ENCODE measurements at places on chromosomes 3 and 15. TPM values are rescaled to one million over a fixed set of nuclear protein-coding genes. Genes with fewer than 3 reads are reported as not detected.

DNA sequence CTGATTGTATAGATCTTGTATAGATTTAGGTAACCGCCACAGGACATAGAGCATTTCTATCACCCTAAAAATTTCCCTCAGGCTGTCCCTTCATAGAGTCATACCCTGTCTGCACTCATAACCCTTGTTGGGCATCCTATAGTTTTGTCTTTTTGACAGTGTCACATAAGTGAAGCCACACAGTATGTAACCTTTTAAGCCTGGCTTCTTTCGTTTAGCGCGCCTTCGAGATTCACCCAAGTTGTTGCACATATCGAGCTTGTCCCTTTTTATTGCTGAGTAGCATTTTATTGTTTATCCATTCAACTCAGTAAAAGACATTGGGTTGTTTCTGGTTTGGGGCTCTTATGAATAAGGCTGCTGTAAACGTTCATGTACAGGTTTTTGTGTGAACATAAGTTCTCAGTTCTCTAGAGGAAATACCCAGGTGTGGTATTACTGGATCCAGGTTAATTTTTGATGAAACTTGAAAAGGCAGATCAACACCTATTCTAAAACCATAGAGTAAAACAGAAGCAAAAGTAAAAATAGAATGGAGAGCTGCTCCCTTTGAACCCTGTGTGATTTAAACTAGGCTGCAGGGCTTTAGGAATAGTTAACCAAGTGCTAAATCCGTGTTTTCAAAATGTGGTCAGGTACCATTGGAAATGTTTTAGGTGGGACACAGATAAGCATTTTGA, 49.5 kb downstream of the CD86 start:
- H3K4me1 ChIP-seq: peaks cover 37% of the 10 kb centered on the region
- H3K36me3 ChIP-seq: no peaks in the 10 kb centered on the region
- no peak overlapping the region for H3K27ac ChIP-seq
- no peaks in the 10 kb centered on the region for H3K27me3 ChIP-seq

DNA sequence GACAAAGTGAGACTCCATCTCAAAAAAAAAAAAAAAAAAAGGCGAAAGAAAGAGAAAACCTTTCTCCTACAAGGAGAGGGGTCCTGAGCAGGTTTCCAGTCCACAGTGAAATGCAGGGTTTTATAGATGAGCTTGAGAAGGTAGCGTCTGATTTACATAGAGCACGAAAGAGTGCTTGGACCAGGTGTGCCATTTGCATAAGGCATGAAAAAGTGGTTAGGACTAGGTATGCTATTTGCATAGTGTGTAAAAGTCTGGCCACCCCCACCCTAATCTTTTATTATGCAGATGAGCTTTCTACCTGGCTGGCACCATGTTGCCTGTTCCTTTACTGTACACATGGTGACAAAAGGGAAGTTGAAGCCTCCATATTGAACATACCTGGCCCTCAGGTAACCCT, 13.6 kb upstream of the RNU6-1 start:
- H3K27ac ChIP-seq: no peak overlapping the region
- no peak for DNase-seq
- peaks cover 10% of the 10 kb centered on the region for H3K27me3 ChIP-seq
- no peak overlapping the region for H3K4me3 ChIP-seq
- no peaks in the 10 kb centered on the region for H3K36me3 ChIP-seq
- peaks cover 4% of the 10 kb centered on the region for H3K4me1 ChIP-seq

DNA sequence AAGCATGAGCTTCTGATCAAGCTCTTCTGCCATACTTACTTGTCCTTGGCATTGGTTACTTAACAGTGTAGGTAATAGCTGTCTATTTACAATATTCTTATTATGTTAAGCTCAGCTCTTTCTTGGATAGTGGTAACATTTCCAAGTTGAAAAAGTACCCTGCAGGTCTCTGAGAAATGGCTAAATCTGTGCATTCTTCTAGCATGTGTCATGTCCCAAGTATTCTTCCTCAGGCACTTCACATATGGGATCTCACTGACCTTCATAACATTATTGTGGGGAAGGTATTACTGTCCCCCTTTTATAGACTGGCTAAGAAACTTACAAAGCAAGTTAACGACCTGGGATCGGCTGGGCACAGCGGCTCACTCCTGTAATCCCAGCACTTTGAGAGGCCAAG, 236.1 kb downstream of the RORA start:
- H3K4me1 ChIP-seq: no peaks in the 10 kb centered on the region
- DNase-seq: no peak
- H3K27ac ChIP-seq: no peak overlapping the region
- no peak overlapping the region for H3K4me3 ChIP-seq

Gene IL5RA
- not detected for total RNA-seq

GRCh38 chr15:84649706-84650105, 4.4 kb downstream of the WDR73 start:
- no peak overlapping the region for H3K4me3 ChIP-seq
- DNase-seq: no peak
- no peak overlapping the region for H3K27ac ChIP-seq
- peaks cover 27% of the 10 kb centered on the region for H3K4me1 ChIP-seq
- no peaks in the 10 kb centered on the region for H3K27me3 ChIP-seq

GRCh38 chr3:107430214-107430995, 53.2 kb downstream of the CCDC54 start:
- H3K36me3 ChIP-seq: no peaks in the 10 kb centered on the region
- H3K27me3 ChIP-seq: peaks cover 27% of the 10 kb centered on the region
- no peak for DNase-seq
- no peak overlapping the region for H3K27ac ChIP-seq
- peak overlapping the region; percentile 77 for H3K4me3 ChIP-seq
- peaks cover 14% of the 10 kb centered on the region for H3K4me1 ChIP-seq

GRCh38 chr15:60469893-60470641, 8.9 kb downstream of the ICE2 start:
- no peaks in the 10 kb centered on the region for H3K27me3 ChIP-seq
- H3K4me1 ChIP-seq: peaks cover 19% of the 10 kb centered on the region
- H3K27ac ChIP-seq: no peak overlapping the region
- H3K4me3 ChIP-seq: no peak overlapping the region
- H3K36me3 ChIP-seq: peaks cover 24% of the 10 kb centered on the region
- no peak for DNase-seq

- H3K27me3 ChIP-seq: no peaks in the 10 kb centered on the region
- no peak for DNase-seq
- H3K36me3 ChIP-seq: no peaks in the 10 kb centered on the region
- H3K4me1 ChIP-seq: no peaks in the 10 kb centered on the region
- no peak overlapping the region for H3K27ac ChIP-seq
These were observed 477.9 kb upstream of the NECTIN3 start for GRCh38 chr3:110593749-110594148.

- no peaks in the 10 kb centered on the region for H3K36me3 ChIP-seq
- H3K4me1 ChIP-seq: no peaks in the 10 kb centered on the region
- no peak overlapping the region for H3K27ac ChIP-seq
These were observed 383.0 kb downstream of the NTRK3 start for GRCh38 chr15:87873516-87873915.

GRCh38 chr3:160224811-160225175, 429 bp upstream of the C3orf80 start:
- no peaks in the 10 kb centered on the region for H3K36me3 ChIP-seq
- H3K4me3 ChIP-seq: peak overlapping the region; percentile 73
- no peak for DNase-seq
- peaks cover 10% of the 10 kb centered on the region for H3K4me1 ChIP-seq
- no peak overlapping the region for H3K27ac ChIP-seq
- H3K27me3 ChIP-seq: peaks cover 64% of the 10 kb centered on the region

- DNase-seq: no peak
- H3K27me3 ChIP-seq: peaks cover 4% of the 10 kb centered on the region
- H3K4me1 ChIP-seq: no peaks in the 10 kb centered on the region
- no peak overlapping the region for H3K4me3 ChIP-seq
- no peaks in the 10 kb centered on the region for H3K36me3 ChIP-seq
These were observed 581.1 kb upstream of the SEMA6D start for GRCh38 chr15:47136236-47136635.

DNA sequence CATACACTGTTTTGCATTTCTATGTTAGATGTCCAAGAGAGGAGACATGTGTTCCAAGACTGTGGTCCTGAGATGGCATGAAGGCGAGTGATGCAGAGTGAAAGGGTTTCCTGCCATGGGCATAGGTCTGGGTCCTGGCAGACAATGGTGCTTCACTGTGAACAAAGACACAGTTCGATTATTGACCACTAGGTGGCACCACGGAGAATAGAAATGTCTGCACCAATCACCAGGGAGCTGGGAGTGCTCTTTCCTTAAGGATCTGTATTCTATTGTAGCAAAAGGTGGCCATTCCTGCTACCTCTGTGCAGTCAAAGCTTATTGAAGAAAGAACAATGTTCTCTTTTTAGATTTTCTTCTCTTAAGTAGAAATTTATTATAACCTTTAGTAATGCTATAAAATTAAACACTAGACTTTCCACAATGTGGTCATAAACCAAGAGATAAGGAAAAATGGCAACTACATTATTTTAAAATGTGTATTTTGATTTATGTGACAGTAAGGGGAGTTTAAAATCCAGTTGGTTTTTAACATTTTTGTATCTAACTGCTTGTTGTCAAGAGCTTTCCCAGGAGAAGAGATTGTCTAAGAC, 88.7 kb downstream of the GABRG3 start:
- H3K27ac ChIP-seq: no peak overlapping the region
- no peaks in the 10 kb centered on the region for H3K4me1 ChIP-seq
- H3K4me3 ChIP-seq: no peak overlapping the region
- H3K27me3 ChIP-seq: no peaks in the 10 kb centered on the region

DNA sequence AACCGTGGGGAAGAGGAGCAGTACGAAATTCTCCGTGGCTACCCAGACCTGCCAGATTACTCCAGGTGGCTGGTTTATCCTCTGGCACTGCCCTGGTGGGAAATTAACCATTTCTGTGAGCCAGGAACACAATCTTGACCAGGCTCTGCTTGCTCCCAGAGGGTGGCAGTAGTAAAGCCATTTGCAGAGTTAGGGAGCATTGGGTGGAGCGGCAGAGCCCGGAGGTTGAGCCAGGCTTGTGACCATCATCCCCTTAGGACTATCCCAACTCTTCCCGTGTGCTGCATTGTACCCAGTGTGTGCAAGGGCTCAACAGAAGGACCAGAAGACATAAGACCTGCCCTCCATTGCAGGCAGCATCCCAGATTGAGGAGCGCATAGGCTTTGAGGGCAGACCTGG, 5.3 kb downstream of the KNG1 start:
- no peak overlapping the region for H3K27ac ChIP-seq
- no peaks in the 10 kb centered on the region for H3K4me1 ChIP-seq
- H3K36me3 ChIP-seq: no peaks in the 10 kb centered on the region
- DNase-seq: no peak
- H3K27me3 ChIP-seq: no peaks in the 10 kb centered on the region

Gene PLA2G4D
- total RNA-seq: not detected

- no peaks in the 10 kb centered on the region for H3K27me3 ChIP-seq
- H3K4me3 ChIP-seq: no peak overlapping the region
- H3K36me3 ChIP-seq: no peaks in the 10 kb centered on the region
- no peak for DNase-seq
These were observed 51.7 kb downstream of the HMCES start for GRCh38 chr3:129330409-129330808.

DNA sequence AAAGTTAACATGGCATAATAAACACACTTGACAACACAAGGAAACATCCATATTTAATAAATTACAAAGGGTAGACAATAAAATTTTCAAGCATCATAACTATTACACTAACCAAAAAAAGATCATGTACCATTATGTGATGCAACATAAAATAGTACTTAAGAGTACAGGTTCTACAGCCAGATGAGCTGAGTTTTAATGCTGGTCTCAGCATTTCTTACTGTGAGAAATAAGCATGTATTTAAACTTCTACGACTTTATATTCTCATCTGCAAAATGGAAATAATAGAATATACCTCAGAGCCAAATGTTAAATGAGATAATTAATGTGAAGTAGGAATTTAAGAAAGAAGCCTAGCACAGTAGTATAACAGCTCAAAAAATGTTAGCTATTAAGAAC, 33.7 kb upstream of the SLC12A8 start:
- H3K27ac ChIP-seq: no peak overlapping the region
- H3K36me3 ChIP-seq: peaks cover 20% of the 10 kb centered on the region
- H3K4me3 ChIP-seq: no peak overlapping the region
- H3K4me1 ChIP-seq: no peaks in the 10 kb centered on the region

DNA sequence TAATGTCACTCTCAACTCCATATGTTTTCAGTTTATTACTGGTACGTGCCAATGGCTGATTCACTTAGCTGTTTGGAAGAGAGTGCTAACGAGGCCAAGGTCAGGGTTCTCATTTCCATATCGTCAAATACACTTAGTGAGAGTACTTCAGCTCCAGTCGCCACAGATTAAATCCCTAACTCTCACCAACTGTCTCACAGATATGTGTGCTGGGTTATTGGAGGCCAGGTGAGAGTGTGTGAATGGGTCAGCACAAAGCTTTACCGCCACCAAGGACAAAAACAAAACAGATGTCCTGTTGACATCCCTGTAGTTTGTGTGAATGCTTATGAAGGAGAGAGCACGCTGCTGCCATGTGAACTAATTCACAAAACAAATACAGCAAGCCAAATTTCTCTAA, 133.5 kb upstream of the TBL1XR1 start:
- H3K4me3 ChIP-seq: no peak overlapping the region
- H3K27ac ChIP-seq: no peak overlapping the region

DNA sequence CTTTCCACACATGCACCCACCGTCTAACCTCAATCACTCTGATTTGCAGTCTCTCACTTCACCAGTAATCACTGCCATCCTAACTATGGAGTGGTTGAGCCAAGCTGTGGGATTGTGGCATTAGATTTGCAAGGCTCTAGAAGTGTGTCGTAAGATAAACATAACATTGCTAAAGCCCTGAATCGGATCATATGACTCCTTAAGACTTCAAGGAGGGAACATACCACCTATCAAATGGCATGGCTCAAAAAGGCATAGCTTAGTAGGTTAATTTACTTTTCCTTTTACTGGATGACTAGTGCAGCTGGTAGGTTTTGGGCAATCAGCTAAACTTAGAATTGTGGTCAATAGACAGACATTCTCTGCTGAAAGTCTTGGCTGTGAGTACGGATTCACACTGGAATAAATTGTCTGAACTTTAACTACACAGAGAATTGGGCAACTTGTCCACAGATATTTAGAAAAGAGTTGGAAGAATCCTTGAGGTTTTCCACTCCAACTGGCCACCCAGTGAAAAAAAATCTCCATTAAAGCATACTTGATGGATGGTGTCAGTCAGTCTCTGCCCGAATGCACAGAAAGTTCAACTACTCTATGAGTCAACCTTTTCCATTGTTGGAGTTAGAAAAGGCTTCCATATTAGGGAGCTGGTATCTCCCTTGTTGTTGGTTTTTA, 476.7 kb upstream of the CBLB start:
- peaks cover 5% of the 10 kb centered on the region for H3K4me1 ChIP-seq
- H3K27me3 ChIP-seq: no peaks in the 10 kb centered on the region
- DNase-seq: no peak

GRCh38 chr3:22542311-22542710, 660.8 kb upstream of the UBE2E2 start:
- no peak overlapping the region for H3K27ac ChIP-seq
- no peak overlapping the region for H3K4me3 ChIP-seq
- H3K27me3 ChIP-seq: no peaks in the 10 kb centered on the region
- DNase-seq: no peak

DNA sequence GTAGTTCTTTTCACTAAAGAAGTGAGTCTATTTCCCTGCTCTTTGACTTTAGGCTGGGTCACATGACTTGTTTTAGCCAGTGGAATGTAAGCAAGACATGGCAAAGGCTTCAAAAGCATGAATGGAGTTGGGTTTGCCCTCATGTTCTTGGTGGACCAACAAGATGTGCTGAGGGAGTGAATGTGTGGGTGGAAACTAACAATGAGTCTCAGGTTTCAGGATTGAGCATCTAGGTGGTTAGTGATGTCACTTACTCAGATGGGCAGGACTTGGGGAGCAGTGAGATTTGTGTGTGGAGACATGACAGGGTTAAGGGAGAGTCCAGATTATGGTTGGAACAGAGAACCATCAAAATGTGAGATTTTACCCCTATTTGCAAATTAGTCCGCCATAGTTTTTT, 181.4 kb upstream of the UBE2E1 start:
- no peak overlapping the region for H3K4me3 ChIP-seq
- H3K27ac ChIP-seq: no peak overlapping the region
- H3K36me3 ChIP-seq: no peaks in the 10 kb centered on the region
- DNase-seq: no peak

Data from activated naive CD8-positive, alpha-beta T cell treated with anti-CD3 and anti-CD28 coated beads for 36 hours (primary cell).